Naive thymus-derived CD4-positive, alpha-beta T cell (primary cell): ENCODE measurements at places on chromosomes 5 and 9.
A peak's percentile ranks its signal among the peaks of the same experiment; 100 is the strongest.

DNA sequence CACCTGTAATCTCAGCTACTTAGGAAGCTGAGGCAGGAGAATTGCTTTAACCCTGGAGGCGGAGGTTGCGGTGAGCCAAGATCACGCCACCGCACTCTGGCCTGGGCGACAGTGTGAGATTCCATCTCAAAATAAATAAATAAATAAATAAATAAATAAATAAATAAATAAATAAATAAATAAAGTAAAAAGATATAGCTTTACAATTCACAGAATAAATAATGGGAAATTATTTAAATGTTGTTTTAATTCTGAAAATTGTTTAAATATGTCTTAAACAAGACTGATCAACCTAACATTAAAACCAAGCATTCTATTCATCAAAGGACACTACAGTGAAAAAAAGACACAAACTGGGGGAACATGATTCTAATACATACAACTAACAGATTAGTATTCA, 357.1 kb downstream of the CTNND2 start:
- DNase-seq, result no peak

DNA sequence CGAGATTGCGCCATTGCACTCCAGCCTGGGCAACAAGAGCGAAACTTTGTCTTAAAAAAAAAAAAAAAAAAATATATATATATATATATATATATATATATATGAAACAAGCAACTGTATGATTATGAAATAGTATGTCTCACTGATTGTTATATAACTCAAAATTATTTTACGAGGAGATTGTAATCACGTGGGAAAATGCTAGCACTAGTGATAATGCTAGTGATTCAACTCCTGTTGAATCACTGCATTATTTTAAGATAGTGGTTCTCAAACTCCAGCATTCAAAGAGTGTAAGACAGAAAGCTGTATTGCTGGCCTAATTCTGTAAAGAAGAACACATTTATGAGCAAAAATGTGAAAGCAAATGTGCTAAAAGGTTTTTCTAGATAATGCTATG, 12.4 kb upstream of the PTPN3 start:
- no peak for DNase-seq

DNA sequence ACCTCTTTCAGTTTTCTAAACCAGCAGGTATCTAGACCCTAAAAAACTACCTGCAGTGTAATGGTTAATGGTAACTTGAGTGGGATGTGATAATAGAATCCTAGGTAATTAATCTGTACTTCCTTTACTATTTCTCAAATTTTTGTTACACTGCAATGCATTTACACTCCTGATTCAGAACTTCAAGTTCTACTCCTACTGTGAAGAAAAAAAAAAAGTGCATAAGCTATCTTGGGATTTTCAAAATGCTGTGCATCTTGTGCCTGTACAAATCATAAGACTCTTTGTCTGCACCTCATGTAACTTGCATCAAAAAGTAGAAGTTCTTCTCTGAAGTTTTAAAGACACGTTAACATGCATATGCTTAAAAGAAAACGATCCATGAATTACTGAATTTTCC, 554.1 kb downstream of the CETN3 start:
- DNase-seq, result no peak

DNA sequence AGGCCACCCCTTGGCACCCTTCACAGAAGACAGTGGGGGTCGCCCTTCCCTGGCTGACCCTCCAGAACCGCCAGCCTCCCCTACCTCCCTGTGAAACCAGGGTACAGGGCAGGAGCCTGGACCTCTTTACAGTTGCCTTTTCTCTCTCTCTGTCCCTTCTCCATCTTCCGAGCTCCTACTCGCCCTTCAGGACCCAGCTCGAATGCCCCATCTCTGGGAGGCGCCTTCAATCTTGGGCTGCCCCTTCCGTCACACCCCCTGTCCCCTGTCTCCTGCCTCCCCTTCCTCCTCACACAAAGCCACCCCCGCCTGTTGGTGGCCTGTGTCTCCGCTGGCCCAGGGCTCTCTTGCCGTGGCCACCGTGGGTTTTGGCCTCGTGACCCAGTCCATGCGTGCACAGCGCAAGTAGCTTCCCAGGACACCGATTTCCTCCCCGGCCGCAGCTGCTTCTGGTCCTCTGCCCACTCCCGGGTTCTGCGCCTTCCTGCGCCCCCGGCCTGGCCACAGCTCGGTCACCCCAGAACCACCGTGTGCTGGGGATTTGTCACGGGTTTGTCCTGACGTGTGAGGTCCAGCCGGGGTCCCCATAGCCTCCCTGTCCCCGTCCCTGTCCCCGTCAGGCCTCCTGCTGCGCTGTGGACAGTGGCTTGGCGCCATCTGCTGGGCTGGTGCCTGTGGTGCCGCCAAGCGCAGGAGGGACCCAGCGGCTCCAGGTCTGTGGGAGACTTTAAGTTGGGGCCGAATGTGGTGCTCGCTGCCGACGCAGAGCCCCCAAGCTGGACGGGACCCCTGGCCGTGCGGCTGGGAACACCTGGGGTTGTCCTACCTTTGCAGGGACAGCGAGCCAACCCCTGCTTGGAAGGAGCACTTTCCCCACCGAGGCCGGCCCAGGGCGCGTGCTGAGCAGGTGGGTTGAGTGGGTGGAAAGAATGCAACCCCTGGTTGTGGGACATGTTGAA, 4.0 kb upstream of the TMEM250 start:
- peak; percentile 70 for DNase-seq

- DNase-seq, result no peak
Measured at GRCh38 chr5:43190755-43191603, 1.0 kb upstream of the NIM1K start.

DNA sequence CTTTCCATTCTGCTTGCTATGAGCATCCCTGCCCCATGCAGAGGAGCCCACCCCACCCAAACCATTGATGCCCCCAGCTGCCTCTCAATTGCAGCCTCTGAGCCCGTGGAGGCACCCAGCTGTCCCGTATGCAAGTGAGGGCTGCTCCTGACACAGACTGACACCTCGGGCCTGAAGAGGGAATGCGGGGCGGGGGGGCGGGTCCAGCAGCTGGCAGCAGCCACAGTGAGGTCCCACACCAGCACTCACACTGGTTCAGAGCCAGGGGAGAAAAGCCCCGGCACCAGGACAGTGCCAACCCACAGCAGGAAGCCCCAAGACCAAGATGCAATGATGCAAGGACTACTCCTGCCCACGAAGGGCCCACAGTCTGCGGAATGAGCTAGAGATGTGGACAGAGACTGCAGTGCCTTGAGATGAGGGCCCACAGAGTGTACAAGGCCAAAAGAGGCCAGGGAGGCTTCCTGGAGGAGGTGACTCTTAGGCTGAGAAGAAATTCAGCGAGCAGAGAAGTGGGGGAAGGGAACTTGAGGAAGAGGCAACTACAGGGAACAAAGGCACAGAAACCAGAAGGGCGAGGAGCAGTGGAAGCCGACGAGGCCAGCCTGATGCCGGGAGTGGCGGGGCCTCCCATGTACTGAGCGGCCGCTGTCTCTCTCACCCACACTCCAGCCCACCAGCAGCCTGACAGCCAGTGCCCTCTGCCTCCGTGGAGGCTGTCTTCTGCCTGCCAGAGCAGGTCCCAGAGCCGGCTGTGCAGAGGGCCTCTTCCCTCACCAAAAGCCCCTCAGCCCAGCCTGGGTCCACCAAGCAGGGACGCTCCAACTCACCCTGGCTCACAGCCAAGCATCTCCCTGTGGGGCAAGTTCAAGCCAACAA, 9.2 kb downstream of the EEIG1 start:
- DNase-seq, result peak; percentile 12

GRCh38 chr9:96376891-96377874, 6.3 kb downstream of the SLC35D2 start:
- no peak for DNase-seq

- no peak for DNase-seq
Measured at GRCh38 chr5:176420972-176421544, 4.7 kb upstream of the CLTB start.

- DNase-seq, result no peak
Measured at GRCh38 chr5:43411495-43411894, 696 bp downstream of the CCL28 start.

GRCh38 chr9:108322326-108323098, 533.3 kb downstream of the ACTL7B start:
- DNase-seq, result no peak

DNA sequence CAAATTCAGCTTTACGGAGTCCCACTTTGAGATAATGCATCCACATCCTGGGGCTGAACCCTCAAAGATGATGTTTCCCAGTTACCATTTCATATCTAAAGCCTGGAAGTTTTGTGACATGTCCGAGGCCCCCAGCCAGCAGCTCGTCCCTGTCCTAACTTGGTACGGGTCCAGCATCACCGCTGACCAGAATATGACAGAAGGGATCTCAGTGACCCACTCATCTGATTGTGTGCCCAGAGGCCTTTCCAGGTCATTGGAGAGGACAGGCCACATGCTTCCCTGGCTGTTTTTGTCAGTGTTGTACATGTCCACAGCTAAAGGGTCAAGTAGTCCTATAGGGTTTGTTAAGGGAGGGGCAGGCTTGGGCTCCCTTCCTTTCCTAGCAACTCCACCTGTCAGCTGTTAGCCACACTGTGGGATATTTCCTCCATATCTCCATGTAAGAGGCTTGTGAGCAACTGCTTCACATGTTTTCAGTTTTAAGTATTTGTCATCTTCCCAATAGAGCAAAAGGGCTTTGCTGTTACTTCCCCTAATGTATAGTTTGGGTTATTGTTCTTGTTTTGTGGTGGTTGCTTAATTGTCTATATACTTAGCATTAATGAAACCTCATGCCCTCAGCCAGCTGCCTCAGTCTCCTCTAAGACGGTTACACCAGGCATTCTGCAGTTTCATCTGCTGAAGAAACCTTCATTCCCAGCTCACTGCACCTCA, 33.4 kb downstream of the SECISBP2 start:
- DNase-seq, result no peak

GRCh38 chr5:65121880-65122436, 353.2 kb downstream of the CWC27 start:
- DNase-seq, result no peak

GRCh38 chr5:160349249-160349934, 21.0 kb downstream of the C1QTNF2 start:
- DNase-seq, result no peak

DNA sequence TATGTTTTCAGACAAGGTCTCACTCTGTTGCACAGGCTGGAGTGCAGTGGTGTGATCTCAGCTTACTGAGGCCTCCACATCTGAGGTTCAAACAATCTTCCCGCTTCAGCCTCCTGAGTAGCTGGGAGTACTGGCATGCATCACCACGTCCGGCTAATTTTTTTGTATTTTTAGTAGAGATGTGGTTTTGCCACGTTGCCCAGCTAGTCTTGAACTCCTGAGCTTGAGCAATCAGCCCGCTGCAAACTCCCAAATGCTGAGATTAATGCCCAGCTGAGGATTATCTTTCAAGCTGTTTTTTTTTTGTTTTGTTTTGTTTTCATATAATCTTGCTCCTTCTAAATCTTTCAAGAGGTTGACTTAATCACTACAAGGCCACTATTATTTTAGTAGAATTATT, 47.3 kb upstream of the SLC28A3 start:
- DNase-seq, result no peak

GRCh38 chr5:10272053-10272874, 22.2 kb downstream of the CCT5 start:
- DNase-seq, result no peak

DNA sequence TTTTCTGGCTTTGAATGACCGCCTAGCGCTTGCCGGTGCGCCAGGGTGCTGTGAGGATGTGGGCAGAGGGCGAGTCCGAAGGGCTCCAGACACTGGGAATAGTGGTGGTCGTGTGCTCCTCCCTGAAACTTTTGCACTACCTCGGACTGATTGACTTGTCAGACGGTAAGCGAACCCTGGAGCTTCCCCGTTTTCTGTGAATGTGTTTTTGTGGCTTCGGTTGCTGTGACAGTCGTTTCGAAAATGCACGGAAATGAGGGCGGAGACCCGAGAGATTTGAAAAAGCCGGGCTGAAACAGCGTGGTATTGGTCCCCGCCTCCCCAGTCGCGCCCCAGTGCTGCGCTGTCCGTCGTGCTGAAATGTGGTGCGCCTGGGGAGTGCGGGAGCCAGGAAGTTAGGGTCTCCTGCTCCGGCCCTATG, 102.5 kb upstream of the GABRP start:
- peak; percentile 4 for DNase-seq

DNA sequence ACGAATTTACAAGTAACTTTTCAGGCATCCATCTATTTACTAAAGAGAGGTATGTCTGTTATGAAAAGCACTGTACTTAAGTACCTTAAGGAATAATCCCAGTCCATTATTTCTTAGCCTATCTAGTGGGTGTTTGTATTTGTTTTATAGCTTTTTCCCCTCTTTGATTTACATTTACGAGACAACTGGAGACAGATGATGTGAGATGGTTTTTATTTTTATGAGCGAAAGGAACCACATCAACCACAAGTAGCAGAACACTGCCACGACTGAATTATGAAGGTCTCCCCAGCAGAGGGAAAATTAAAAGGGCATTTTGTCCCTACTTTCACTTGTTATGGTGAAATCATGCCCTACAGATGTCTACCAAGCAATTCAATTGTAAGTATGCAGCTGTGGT, 357.8 kb downstream of the NFIB start:
- DNase-seq, result no peak

GRCh38 chr9:77462066-77462465, 186.1 kb downstream of the GNA14 start:
- DNase-seq, result no peak

GRCh38 chr5:41286165-41286564, 72.8 kb upstream of the C6 start:
- DNase-seq, result no peak

- DNase-seq, result no peak
Measured at GRCh38 chr5:111076091-111076490, 4.6 kb downstream of the TSLP start.

- DNase-seq, result no peak
Measured at GRCh38 chr9:130897848-130898551, 1.4 kb upstream of the QRFP start.

DNA sequence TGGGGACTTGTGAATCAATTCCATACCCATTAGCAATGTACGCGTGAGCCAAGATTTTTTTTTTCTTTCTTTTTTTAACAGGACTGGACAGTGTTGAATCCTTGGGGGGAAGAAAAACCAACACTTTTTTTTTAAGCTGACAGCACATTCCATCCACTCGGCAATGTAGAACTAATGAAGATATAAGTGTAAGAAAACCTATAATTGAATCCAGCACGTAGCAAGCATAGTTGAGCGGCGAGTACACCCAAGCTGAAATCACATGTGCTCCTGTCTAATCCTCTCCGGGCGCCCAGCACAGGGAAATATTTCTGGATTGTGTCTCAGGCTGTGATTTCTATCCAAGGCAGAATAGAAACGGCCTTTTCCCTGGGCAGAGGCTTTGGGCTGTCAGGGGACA, 118.2 kb downstream of the BOD1 start:
- DNase-seq, result no peak

DNA sequence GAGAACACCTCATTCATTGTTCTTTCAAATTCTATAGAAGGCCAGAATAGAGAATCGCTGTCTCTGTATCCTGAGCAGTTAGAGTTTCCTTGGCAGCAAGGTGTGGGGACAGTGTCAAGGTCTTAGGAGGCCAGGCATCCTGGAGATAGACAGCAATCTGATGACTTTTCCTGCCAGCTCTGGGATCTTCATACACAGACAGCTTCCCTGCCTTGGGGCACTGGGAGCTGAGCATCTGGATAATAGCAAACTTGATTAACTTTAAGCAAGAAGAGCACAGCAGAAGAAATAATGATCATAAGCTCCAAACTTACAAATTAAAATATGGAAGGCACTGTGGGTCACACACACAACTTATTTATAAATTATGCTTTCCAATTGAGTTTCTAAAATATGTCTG, 86.1 kb upstream of the STK32A start:
- no peak for DNase-seq
